NCI-H1930 (cell line): ENCODE measurements at places on chromosomes 7 and 10.

DNA sequence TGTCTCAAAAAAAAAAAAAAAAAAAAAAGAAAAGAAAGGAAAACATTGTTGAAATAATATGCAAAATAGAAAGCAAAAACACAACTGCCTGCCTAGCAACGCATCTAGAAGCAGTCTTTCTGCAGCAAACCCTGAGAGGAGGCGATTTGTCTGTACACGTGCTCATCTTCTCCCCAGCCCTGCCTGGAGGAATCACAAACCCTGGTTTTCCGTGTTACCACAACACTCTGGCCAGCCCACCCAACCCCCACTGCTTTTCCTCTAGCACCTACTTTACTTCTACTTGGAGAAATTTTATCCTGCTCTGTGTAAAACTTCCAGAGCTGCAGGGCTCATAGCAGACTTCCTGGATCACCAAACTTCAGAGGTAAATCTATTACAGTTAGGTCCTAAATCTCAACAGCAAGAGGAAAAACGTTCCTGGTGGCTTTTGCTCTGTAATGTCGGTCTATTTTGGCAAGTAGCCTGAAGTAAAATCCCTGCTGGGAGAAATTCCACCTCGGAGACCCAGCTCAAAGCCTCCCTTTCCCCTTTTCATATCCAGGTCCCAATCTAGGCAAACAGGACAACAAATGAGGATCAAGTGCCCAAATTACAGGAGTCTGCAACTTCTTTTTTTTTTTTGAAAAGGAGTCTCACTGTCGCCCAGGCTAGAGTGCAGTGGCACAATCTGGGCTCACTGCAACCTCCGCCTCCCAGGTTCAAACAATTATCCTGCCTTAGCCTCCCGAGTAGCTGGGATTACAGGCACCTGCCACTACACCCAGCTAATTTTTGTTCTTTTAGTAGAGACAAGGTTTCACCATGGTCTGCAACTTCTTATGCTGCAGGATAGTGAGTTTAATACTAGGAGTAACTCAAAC lies 91.6 kb downstream of the DNMBP start:
- DNase-seq = no peak

- no peak for DNase-seq
Observed at GRCh38 chr7:68689087-68689433, 909.2 kb upstream of the AUTS2 start.

DNA sequence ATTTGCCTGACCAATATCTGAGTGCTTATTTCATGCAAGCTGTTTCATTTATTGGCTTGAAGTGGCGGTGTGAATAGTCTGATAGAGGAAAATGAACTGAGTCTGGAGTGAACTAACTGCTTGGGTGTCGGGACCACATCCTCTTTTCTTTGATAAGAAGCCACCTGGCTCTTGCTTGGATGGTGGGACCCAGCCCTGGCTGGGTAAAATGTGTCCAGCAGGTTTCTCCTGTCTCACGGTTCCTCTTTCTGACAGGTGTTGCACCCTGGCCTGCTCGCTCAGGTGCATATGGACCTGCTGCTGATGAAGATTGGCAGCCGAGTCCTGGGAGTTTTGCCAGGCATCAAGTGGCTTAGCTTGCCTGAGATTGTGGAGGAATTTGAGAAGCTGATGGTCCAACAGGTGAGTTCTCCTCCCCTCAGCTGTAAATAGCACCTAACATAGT lies 1.6 kb downstream of the ADCK2 start:
- DNase-seq = no peak

- DNase-seq = no peak
Observed at GRCh38 chr7:85119934-85120333, 66.9 kb downstream of the SEMA3D start.

- DNase-seq = no peak
Observed at GRCh38 chr10:58590152-58590840, 77.6 kb downstream of the BICC1 start.

DNA sequence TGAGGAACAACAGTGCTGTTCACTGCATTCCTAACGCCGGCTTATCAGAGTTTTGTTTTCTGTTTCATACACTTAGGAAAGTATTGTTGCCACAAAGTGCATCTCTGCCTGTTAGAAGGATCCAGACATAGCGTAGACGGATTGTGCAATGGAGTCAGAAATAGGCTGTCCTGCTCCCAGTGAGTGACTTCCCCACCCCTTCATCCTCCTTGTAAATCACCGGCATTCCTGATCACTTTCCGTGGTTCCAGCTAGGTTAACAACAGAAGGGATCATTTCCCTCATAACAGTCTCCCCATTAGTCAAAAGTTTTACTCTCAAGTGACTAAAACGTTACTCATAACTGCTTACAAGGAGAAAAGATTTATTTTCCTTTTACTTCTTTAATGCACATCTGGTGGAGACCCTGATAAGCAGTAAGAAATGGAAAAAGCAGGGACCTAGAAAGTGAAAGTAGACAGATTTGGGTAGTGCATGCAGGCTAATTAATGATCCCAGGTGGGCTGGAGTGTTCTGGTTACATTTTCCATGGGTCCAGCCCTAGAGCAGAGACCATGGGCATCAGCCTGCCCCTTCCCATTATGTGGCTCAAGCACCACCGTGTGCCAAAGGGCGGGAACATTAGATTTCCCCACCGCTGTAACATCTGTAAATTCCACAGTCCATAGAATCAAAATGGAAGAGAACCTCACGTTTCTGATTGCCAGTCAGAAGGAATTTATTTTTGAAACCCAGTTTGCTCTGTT lies 395.1 kb upstream of the GALNT17 start:
- DNase-seq = no peak

DNA sequence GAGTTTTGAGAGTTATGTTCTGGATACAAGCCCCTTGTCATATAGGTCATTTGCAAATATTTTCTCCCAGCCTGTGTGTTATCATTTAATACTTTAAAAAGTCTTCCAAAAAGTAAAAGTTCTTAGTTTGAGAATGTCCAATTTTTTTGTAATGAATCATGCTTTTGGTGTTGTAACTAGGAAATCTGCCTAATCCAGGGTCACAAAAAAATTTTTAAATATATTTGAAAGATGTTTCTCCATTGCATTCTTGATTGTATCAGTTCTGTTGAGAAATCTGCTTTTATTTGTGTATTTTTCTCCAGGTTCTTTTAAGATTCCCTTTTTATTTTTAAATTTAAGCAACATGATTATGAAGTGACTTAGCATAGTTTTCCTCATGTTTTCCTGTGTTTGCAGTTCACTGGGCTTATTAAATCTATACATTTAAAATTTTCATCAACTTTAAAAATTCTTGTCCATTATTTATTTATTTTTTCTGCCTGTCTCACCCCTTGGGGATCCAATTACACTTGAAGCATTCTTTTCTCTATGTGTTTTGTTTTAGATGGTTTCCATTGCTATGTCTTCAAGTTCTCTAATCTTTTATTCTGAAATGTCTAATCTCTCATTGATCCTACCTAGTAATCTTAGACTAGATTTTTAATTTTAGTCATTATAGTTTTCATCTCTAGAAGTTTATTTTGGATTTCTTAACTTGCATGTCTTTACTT lies 47.0 kb downstream of the CCDC71L start:
- no peak for DNase-seq

- DNase-seq = no peak
Observed at GRCh38 chr10:112979927-112980326, 29.9 kb downstream of the TCF7L2 start.

- DNase-seq = no peak
Observed at GRCh38 chr10:31278279-31278941, 40.6 kb upstream of the ZEB1 start.

GRCh38 chr7:79880312-79880711 lies 254.3 kb upstream of the GNAI1 start:
- DNase-seq = peak; percentile 86

DNA sequence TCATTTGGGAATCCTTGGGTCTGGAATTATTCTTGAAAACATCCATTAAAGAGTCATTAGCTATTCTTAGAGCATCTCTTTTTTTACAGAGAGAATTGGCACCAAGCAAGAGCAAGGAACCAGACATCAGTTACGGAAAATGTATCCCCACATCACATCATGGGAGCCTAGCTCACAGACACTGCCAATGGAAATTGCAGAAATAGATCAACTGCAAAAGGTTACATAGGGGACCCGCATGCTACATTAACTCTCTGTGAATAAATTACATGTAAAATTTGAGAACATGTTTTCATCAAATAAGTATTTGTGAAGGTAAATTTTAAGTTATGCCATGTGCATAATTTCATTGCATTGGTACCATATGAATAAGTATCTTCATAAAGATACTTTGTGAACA lies 224.8 kb downstream of the ZNF248 start:
- no peak for DNase-seq

GRCh38 chr7:151142686-151143040 lies 24.8 kb downstream of the GBX1 start:
- no peak for DNase-seq

- no peak for DNase-seq
Observed at GRCh38 chr10:35487336-35488034, 117.7 kb upstream of the GJD4 start.

DNA sequence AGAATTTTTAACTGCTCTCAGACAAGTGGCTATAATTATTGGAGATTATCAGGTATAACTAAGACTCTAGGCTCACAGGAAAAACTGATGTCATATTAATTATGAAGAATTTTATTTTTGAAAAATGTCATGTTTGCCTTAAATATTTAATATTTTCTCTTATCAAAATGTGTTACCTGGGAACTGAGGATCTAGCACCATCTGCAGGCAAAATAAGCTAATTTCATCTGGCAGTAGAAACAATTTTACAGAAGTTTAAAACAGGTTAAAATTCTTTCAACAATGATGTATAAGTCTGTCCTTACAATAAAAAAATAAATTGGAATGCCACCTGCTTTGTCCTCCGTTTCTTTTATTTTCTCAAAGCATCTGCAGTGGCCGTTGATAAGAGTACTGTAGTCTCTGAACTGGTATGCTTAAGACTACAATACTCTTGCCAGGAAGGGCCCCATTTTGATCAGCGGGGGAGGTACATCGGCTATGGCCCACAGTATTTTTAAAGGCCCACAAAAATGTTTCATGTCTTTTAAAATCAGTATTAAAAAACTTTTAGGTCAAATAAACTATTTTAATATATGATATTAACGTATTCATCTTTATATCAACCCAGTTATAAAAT lies 81.3 kb downstream of the VWDE start:
- no peak for DNase-seq

- no peak for DNase-seq
Observed at GRCh38 chr10:95963202-95963990, 55.6 kb downstream of the CC2D2B start.

DNA sequence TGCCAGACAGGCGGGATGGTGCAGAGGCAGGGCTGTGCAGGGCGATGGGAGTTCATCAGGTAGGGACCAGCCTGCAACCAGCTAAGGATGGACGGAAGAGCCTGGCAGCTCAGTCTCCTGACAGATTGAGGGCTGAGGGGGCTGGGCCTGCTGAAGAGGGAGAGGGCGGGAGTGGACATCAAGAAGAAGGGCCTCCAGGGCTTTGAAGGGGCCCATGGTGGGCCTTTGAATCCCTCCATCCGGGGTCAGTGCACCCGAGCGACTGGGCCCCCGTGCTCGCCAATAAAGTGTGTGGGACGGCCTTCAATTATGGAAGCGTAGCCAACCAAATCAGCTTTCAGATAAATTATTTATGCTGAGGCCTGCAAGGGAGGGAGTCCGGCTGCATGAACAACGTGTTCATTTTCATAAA lies 431.2 kb downstream of the RPS24 start:
- DNase-seq = no peak

DNA sequence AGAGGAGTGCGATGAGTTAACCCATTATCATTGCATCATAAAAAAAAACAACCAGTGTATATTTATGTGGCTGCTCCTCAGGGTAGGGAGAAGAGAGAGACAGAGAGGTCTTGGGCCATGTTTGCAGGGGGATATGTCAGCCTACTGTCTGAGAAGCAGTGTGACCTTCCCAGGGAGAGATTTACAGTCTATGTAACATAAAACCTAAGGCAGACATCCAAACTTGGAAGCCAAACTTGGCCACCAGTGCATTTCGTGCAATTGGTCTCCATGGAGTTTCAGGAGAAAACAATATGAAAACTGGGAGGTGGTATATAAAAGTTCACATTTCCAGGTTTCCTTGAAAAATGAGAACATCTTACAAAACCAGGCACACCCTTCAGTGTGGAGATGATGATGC lies 85.9 kb upstream of the CXCL12 start:
- no peak for DNase-seq

DNA sequence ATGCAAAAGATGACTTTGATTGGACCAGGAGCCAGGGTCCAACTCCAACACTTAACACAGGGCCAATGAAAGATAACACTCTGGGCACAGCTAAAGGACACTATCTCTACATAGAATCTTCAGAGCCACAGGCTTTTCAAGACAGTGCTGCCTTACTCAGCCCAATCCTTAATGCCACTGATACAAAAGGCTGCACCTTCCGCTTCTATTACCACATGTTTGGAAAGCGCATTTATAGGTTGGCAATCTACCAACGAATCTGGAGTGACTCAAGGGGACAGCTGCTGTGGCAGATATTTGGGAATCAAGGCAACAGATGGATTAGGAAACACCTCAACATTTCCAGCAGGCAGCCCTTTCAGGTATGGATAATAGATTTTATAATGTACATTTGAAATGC lies 160.7 kb downstream of the MALRD1 start:
- DNase-seq = no peak

- no peak for DNase-seq
Observed at GRCh38 chr7:148031811-148032210, 558.8 kb upstream of the C7orf33 start.

GRCh38 chr10:73647211-73647874 lies 6.1 kb upstream of the MYOZ1 start:
- peak; percentile 39 for DNase-seq

DNA sequence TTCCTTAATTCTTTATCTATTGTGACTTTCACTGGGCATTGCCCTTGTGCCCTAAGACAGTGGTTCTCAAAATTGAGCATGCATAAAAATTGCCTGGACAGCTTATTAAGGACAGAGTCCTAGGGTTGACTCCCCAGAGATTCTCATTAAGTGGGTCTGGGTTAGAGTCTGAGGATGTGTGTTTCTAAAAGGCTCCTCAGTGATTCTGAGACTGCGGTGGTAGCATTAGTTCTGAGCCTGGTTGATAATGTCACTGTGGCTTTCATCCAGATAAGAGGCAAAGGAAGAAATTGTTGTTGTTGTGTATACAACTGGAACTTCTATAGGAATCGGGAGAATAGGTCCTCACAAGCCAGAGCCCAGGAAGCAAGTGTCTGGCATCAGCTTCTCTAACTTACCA lies 1.3 kb downstream of the IFIT2 start:
- DNase-seq = no peak

DNA sequence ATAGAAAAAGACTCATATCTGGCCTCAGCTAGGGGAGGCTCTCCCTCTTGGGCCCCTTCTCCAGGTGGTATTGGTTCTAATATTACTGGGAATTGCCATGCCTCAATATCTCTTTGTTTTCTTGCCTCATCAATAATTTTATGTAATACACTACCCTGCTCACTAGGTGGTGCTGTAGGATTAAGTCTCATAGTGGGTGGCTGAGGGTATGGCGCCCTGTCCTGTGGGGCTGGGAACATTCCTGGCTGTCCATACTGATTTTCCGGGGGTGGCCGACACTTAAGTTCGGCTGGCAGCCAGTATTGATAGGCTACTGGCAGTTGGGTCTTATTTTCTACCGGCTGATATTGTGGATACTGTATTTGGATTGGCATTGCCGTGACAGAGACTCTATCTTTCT lies 9.0 kb upstream of the TAS2R3 start:
- DNase-seq = peak; percentile 11
